ENCODE measurements at places on chromosomes 12 and 14. TPM values are rescaled to one million over a fixed set of nuclear protein-coding genes. Genes with fewer than 3 reads are reported as not detected.

DNA sequence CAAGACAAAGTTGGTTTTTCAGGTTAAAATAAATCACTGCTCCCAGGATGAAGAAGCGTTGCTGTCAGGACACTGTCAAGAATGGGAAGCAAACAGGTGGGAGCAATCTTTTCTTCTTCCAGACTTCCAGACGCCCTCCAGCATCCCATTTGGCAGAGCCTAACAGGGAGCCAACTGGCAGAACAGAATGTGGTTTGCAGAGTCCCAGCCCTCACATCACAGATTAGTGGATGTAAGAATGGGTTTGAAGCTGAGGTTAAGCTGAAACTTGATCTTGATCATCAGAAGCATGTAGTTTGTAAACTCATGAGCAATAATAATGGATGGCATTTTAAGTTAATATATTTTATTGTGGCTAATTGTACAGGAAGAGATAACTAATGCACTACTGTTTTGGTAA is 636.4 kb downstream of the SLC6A15 start:
- H3K4me1 ChIP-seq = no peaks in the 10 kb centered on the region
- no peak overlapping the region for H3K27ac ChIP-seq
- H3K4me3 ChIP-seq = no peak overlapping the region
- no peak for DNase-seq

The DAO gene
- not detected for total RNA-seq

The HOXC6 gene
- total RNA-seq = not detected

The TBC1D30 gene
- 0.47 TPM for total RNA-seq

DNA sequence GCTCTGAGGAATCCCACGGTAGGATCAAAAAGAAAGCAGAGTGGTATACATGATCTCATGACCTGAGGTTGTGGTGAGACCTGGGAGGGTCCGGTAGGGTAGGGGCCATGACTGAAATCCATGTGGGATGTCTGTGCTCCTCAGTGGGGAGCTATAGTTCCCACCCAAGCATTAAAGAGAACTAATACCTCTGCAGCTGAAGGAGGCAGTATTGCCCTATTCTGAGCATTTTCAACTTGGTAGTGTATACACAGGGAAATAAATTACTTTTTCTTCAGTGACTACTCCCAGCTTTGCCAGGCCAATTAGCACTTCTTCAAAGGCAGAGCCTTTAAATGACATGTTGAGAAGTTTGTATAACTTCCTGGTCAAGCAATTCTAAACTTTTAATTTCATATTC is 613.8 kb downstream of the KCNH5 start:
- no peak overlapping the region for H3K4me3 ChIP-seq
- H3K4me1 ChIP-seq = no peaks in the 10 kb centered on the region
- H3K27me3 ChIP-seq = no peaks in the 10 kb centered on the region
- no peak for DNase-seq
- no peaks in the 10 kb centered on the region for H3K36me3 ChIP-seq

DNA sequence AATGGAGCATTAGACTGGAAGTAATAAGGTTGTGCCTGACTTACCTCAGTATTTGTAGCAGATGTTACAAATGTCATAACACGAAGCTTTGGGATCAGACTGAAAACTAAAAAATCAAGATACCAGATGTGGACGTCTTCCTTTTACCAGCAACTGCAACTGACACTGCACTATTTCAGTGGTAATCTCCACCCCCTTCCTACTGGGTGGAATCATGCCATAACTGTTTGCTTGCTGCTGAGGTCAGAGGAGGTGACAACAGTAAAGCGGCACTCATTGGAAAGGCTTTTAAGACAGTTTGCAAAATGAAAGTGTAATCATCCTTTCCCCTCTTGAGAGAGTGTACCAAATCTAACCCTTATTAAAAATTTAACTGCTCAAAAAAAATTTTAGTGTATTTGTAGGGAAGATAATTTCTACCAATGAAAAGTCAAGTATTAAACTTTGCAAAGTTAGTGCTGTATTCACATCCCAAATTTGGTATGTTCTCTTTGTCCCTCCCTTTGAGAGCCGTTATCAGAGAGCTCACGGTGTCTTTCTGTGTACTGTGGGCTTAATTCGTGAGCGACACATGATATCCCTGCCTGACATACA is 420.7 kb downstream of the NPAS3 start:
- DNase-seq = no peak
- H3K4me3 ChIP-seq = no peak overlapping the region
- no peaks in the 10 kb centered on the region for H3K27me3 ChIP-seq
- no peaks in the 10 kb centered on the region for H3K36me3 ChIP-seq

DNA sequence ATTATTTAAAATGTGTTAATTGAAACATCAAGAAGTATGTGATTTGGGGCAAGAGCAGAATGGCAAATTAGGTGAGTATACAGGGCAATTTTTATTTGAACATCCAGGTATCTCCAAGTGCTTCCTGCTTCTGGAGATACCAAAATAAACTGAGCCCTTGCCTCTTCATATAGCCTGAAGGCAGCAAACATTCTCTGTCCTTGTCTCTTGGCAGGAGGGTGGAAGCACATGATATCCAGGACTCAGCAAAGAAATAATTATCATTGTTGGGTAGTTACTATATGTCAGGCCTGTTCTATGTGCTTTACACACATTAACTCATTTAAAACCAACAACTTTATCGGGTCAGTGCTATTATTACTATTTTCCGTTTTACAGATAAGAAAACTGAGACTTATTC is 12.5 kb downstream of the LIN7A start:
- H3K27me3 ChIP-seq = no peaks in the 10 kb centered on the region
- no peak for DNase-seq
- H3K36me3 ChIP-seq = no peaks in the 10 kb centered on the region
- no peak overlapping the region for H3K27ac ChIP-seq

DNA sequence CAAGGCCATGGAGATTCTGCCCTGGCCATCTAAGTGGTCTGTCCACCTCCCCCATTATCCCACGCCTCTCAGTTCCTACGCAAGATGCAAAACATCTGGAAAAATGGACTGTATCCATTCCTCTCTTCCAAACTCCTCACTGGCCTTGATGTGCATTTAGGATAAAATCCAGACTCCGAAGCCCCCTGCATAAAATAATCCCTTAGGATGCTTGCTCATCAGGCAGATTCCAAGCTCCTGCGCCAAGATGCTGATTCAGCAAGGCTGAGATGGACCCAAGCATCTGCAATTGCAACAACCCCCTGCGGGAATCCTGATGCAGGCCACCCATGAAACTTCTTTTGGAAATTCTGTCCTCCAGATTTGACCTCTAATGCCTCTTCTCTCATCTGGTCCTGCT is 81.6 kb downstream of the SPRING1 start:
- no peak overlapping the region for H3K4me3 ChIP-seq
- DNase-seq = no peak
- no peak overlapping the region for H3K27ac ChIP-seq
- H3K4me1 ChIP-seq = no peaks in the 10 kb centered on the region
- H3K27me3 ChIP-seq = peaks cover 43% of the 10 kb centered on the region
- no peaks in the 10 kb centered on the region for H3K36me3 ChIP-seq

DNA sequence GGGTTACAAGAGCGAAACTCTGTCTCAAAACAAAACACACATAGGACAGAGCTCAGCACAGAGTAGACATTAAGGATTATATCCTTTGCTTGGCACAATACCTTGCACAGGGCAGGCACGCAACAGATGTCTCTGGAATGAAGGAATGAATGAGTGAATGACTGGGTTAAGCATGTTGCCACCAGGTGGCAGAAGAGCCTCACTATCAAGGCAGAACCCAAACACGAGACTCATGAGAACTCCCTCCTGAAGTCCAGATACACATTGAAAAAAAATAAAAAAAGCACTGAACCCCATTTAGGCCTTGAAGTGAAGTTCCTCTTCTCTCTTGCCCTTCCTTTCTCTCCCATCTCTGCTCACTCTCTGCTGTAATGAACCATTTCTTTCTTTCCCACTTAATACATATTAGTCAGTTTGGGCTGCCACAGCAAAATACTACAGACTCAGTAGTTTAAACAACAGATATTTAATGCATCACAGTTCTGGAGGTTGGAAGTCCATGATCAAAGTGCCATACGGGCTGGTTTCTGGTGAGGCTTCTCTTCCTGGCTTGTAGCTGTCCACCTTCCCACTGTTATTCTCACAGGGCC is 26.6 kb upstream of the LTA4H start:
- H3K4me3 ChIP-seq = no peak overlapping the region
- no peak overlapping the region for H3K27ac ChIP-seq
- no peaks in the 10 kb centered on the region for H3K27me3 ChIP-seq
- H3K36me3 ChIP-seq = no peaks in the 10 kb centered on the region

The RNASE8 gene
- not detected for total RNA-seq

- no peaks in the 10 kb centered on the region for H3K27me3 ChIP-seq
- no peak for DNase-seq
- H3K36me3 ChIP-seq = peaks cover 11% of the 10 kb centered on the region
- peaks cover 40% of the 10 kb centered on the region for H3K4me1 ChIP-seq
- no peak overlapping the region for H3K4me3 ChIP-seq
These were observed 14.3 kb upstream of the PTGER2 start for GRCh38 chr14:52299692-52300278.

DNA sequence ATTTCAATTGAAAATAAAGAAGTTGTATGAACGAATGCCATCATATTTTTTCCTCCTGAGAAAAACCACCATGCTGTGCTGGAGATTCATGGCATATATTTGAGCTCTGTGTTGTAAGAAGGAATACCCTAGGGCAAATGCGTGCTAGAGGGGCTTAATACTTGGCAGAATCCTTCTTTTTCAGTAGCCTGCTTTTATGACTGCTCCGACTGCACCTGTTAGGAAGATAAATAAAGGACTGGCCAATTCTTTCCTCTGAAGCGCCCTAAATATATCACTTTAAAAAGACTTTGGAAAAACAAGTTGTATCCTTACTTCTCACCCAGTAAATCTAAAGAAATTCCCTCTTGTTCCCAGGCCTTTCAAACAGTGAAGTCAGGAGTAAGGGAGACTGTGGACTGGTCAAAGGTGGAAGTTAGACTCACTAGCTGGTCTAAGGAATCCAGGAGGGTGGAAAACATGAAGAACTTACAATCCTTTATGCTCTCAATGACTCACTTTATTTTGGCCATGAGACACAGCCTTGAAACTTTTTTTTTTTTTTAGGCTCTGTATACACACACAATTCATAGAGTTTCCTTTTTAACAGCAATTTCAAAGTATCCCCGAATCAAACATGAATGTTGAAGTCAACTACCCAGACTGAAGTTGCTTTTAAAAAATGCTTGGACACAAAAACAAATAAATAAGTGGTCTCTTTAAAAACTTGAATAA is 5.2 kb downstream of the MYBPC1 start:
- H3K4me1 ChIP-seq = no peaks in the 10 kb centered on the region
- DNase-seq = no peak
- H3K27ac ChIP-seq = no peak overlapping the region
- H3K36me3 ChIP-seq = no peaks in the 10 kb centered on the region
- no peak overlapping the region for H3K4me3 ChIP-seq
- H3K27me3 ChIP-seq = peaks cover 10% of the 10 kb centered on the region

The CEBPE gene
- total RNA-seq = not detected

- H3K27me3 ChIP-seq = peaks cover 51% of the 10 kb centered on the region
- no peaks in the 10 kb centered on the region for H3K36me3 ChIP-seq
- no peaks in the 10 kb centered on the region for H3K4me1 ChIP-seq
These were observed 80.0 kb upstream of the DBX2 start for GRCh38 chr12:45130881-45131281.

GRCh38 chr14:94368956-94369355 is 19.4 kb downstream of the SERPINA1 start:
- no peaks in the 10 kb centered on the region for H3K27me3 ChIP-seq
- no peak overlapping the region for H3K4me3 ChIP-seq
- H3K27ac ChIP-seq = no peak overlapping the region
- no peak for DNase-seq

The THTPA gene
- total RNA-seq = 13.5 TPM

DNA sequence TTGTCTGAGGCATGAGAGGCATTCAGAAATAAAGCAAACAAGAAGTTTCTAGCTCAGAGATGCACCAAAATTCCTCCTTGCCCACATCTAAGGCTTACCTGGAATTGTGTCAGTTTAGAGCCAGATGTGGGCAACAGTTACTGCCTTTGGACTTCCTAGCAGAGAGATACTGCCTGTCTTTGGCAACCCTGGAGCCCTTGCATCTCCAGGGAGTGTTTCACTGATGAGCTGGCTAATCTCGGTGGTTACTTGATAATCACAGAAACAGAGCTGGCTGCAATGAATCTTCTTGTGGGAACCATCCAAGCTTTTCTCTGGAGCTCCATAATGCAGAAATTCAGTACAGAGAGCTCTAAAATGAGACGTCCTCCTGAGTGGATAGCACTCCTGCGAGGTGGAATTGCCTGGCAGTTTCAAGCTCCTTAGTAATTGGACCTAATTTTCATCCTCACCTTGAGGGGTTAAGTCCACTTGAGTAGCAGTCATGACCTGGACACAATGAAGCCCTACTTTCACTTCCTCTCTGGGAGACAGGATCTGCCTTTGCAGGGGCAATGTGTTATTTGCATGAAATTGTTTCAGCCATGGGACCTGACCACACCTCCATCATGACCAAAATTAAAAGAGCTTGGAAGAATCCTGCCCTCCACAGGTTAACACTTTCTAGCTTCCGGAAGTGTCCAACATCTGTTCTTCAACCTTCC is 108.8 kb upstream of the ARHGAP5 start:
- no peaks in the 10 kb centered on the region for H3K36me3 ChIP-seq
- DNase-seq = no peak
- H3K27ac ChIP-seq = no peak overlapping the region
- no peak overlapping the region for H3K4me3 ChIP-seq
- peaks cover 6% of the 10 kb centered on the region for H3K27me3 ChIP-seq

The ARHGAP9 gene
- total RNA-seq = 234 TPM

Measured in activated CD8-positive, alpha-beta memory T cell treated with anti-CD3 and anti-CD28 coated beads, Interleukin-2, amount 10 ng/mL, durations not matched to agents 7 days and 5 days (primary cell).